ENCODE measurements at places on chromosomes 4 and X.
A peak's percentile ranks its signal among the peaks of the same experiment; 100 is the strongest.

DNA sequence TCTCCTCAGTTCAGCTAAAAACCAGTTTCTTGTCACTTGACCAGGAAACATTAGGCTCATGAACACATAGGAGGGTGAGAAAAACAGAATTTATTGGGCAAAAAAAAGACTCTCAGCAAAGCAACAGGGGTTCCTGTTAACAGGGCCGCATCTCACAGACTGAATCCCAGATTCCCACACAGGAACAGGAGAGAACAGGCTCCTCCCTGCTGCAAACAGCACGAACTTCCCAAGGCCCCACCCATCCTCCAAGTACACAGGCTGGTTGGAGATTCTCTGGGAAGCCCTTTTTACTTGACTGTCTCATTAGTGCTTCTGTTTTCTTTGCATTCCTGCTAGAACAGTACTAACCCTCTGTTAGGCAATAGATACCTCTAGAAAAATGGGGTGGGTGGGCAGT lies 52.4 kb upstream of the IL21 start:
- DNase-seq: peak; percentile 33

GRCh38 chr4:174260099-174260498 lies 23.4 kb downstream of the FBXO8 start:
- peak; percentile 98 for DNase-seq

- DNase-seq: no peak
Measured at GRCh38 chrX:31136144-31136611, 64.3 kb upstream of the FTHL17 start.

DNA sequence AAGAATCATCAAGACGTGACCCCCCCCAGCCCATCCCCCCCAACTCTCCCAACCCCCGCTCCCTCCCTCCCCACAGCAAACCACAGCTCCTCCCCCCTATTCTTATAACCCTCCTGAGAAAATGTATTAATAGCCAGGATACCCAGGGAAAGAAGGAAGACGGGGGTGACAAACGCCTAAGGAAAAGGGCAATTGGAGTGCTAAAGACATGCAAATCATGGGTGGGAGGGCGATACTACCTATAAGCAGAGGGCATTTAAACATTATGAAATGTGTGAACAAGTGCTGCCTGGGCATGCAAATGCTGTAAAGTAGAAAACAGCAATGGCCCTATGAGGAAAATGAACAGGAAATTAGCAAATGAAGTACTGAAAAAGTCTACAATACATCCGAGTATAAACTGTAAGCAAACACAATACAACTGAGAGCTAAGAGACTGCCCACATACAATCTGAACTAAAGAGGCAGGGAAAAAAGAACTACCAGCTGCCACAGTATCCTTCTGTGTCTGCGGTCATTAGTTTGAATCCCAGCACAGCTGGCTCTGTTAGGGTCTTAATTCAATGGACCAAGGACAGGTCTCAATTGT lies 2.4 kb downstream of the CXXC4 start:
- no peak for DNase-seq

DNA sequence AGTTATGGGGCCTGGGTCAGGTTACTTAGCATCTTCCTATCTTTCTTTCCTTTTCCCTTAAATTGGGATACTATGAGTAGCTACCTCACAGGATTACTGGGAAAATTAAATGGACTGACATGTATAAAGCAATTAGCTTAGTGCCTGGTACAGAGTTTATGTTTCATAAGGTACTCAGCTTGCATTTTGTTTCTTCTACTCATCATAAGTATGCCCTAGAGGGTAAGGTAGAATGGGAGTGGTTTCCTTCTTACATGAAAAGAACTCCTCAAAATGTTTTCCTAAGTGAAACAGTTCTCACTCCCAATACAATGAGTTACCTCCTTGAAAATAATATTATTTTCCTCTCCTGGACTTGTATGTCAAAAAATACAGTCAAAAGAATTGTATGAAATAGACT lies 75.7 kb downstream of the NPFFR2 start:
- no peak for DNase-seq

DNA sequence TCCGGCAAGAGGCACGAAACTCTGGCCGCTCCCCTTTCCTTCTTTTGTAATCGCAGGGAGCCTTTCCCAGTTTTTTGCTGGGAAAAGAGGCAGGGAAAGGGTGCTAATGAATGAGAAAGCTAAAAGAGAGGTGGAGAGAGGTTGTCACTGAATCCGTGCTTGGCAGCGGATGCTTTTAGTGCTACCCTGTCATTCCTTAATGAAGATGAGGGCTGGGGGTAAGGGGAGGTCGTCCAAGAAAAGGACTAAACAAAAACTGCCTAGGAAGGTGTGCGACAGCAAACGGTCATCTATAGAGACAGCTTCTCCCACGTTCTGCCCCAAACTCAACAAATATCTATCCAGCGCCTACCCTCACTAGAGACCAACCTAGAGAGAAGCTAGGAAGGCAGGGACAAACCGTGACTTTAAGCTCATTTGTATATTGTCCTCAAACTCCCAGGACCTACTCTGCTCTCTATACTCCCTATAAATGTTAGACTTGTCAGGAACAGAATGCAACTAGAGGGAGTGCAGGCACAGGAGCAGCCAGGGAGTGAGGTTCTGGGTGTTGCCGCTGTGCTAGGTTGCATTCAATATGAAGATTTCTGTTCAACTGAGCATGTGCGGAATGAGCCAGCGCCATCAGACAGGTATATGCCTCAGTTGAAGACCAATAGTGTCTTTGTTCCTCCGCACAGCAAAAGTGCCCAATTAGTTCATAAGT lies 777 bp upstream of the CASK start:
- peak; percentile 26 for DNase-seq
